Urinary bladder (tissue), 4 donors: ENCODE measurements at places on chromosomes 5 and 9.

DNA sequence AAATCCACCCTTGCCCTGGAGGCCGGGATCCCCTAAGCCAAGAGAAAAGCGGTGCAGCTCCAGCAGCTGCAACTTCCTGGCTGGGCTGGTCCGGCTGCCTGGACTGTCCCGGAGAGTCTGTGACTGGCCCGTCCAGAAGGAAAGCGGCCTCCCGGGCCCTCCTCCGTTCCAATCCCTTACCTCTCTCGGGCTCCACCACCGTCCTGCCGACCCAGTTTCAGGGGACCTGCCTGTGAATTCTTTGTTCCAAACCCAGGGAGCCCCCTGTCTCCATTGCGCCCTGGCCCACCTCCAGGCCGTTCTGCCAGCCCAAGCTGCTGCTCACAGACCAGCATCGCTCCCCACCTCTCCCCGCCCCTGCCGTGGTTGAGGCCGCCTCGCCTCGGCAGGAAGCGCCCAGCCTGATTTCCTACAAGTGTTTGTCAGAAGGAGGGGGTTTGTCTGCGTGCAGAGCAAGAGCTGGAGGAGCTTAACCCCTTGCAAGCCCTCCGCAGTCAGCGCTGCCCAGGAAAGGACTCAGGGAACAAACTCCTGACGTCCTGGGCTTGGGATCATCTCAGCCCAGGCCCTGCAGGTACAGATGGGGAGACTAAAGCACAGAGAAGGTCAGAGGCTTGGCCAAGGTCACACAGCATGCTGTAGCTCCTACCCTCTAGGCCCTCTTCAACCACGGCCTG, at the start of gene AKNA:
Gene AKNA, minus strand, starts transcription at position 303 of the 677 bp plus-strand sequence. CDS start 6,649 bp downstream, outside the sequence.
- DNase-seq, result peak; percentile 68

- no peak for DNase-seq
Observed at GRCh38 chr9:34985311-34985899, 4.1 kb upstream of the DNAJB5 start.

DNA sequence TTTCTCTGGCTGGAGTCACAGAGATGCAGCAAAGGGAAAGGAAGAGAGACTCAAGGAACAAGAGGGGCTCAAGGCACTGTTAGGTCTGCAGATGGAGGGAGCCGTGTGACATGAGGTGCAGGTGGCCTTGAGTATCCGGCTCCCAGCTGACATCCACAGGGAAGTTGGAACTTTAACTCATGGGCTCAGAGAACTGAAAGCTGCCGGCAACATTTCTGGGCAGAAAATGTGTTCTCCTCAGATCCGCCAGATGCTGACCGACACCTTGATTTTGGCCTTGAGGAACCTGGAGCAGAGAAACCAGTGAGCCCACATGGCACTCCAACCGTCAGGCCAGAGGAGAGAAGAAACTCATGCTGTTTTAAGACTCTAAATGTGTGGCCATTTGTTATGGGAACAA, 258.1 kb upstream of the IRX2 start:
- DNase-seq, result no peak

DNA sequence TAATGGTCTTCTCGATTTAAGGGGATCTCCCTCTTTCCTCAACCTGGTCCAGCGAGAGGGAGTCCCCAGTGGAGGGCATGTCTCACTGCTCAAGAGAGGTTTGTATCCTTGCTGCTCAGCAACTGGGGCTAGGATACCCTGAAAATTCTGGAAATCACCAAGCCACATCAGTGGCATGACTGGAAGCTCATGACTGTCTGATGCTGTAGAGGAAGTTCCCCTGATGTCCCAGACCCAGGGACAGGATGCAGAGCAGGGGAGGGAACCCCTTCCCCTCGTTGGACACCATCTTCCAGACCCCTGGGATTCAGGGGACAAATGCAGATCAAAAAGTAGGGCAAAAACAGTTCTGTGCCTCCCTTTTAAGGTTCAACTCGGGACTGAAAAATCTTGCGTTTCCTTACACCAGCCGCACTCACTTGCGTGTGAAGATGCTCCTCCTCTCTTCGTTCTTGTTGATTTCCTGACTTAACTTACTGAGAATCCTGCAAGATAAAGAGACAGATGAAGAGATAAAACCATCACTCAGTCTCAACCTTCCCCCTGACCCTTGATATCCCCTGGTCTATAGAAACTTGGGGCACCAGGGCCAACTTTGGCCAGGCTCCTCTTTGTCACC, 22.1 kb downstream of the LCP2 start:
- no peak for DNase-seq

DNA sequence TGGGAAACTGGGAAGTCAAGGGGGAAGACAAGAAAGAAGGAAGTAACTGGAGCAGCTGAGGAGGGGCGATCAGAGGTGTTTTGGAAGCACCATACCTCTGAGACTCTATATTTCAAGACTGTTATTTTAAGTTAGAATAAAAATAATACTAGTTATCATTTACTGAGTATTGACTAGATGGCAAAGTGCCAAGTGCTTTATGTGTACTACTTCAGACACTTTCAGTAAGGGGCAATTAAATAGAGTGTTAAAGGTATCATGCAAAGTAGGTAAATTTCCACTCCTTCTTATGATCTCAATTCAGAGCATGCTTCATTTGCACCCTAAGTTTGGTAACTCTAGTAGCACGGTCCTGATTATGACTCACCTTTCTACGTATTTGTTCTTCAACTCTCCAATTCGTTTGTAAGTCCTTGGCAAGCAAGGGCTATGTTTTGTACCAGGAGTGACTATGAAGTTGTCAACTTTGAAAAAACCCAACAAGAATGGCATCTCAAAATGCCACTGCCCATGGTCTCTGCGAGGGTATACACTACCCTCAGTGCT, 152.4 kb upstream of the RAPGEF1 start:
- no peak for DNase-seq

DNA sequence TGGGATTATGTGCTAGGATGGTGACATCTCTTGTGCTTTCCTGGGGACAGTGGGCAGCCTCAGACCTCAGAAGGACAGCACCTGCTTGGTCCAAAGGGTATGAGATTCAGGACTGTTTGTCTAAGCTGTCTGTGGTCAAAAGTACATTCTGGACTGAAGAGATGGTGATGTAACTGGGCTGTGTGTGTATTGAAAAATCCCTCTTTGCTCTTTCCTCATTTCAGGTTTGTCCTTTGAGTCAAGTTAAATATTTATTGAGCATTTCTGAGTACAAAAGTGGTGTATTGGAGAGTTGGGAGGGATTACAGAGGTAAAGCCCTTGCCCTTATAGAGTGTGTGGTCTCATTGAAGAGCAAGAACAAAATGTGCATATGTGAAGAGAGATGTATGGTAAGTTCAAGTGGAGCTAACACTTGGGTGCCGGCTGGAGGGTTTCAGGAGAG, 46.7 kb downstream of the RCL1 start:
- no peak for DNase-seq

DNA sequence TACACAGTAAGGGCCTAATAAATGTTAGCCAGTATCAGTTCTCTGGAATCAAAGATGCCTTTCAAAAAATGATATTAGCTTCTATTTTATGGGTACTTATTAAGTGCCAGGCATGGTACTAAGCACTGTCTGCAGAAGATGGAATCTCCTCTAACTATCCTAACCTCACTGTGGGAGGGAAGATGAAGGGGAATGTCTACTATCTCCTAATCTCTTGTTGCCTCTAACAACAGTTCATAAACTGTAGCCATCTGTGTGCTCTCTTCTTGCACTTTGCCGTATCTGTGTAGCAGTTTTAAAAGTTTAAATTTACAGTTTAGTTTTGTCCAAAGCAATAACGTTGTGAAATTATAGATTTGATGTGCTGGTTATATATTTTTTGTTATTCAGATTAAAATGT, 99.6 kb upstream of the CCDC112 start:
- no peak for DNase-seq

DNA sequence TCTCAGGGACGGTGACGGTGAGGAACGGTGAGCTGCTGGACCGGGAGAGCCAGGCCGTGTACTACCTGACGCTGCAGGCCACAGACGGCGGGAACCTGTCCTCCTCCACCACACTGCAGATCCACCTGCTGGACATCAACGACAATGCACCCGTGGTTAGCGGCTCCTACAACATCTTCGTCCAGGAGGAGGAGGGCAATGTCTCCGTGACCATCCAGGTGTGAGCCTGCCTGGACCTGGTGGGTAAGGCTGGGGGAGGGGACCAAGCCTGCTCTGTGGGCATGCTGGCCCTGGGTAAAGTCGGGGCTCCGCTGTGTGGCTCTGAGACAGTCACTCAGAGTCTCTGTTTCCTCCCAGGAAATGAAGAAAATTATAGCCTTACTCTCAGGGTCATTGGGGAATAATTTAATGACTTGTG, 29.3 kb downstream of the CDHR2 start:
- DNase-seq, result no peak

DNA sequence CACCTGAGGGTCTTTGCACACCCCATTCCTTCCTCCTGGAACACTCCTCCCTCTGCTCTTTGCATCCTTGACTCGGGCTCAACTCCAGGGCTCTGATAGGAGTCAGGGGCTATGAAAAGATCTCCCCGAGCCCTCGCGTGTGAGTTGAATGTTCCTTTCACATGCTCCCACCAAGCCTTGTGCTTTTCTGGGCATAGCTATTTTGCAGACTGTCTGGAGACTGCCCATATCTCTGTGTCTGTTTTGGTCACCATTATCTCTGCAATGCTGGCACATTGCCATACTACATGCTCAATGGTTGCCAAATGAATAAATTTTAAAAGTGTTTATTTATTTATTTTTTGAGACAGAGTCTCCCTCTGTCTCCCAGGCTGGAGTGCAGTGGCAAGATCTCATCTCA, 56.9 kb upstream of the PLPP1 start:
- no peak for DNase-seq

GRCh38 chr9:13364271-13365000, 84.9 kb upstream of the MPDZ start:
- DNase-seq, result no peak

DNA sequence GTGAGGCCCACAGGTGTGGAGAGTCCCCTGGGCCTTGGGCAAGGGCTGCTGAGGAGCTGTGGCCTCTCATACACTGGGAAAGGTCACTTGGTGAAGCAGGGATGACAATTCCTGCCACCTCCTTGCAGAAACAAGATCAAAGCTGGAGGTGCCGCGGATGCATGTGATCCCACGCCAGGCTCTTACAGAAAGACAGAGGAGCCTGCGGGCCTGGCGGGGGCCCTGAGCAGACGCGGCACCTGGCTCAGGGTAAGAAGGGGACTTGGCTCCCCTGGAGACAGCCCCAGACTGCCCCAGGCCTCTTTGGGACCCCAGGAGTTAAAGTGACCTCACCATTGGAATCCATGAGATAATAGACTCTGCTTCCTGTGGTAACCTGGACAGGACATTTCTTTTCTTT, 4.8 kb downstream of the GFPT2 start:
- no peak for DNase-seq

DNA sequence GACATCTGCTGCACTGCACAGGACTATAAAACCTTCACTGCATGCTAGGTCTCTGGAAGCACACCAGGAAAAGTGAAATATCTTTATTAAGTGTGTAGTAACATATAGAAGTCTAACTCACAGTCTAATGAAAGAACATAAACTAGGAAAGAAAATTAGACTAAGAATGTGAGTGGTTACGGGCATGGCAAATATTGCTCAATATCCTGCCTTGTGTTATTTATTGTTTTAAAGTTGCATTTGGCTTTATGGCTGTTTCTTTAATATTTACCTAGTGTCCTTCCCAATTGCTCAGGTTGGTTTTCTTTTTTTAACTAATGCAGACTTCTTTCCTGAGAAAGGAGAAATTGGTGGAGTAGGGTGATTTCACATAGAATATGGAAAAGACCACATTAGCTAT, 342.4 kb downstream of the KIAA0825 start:
- no peak for DNase-seq

DNA sequence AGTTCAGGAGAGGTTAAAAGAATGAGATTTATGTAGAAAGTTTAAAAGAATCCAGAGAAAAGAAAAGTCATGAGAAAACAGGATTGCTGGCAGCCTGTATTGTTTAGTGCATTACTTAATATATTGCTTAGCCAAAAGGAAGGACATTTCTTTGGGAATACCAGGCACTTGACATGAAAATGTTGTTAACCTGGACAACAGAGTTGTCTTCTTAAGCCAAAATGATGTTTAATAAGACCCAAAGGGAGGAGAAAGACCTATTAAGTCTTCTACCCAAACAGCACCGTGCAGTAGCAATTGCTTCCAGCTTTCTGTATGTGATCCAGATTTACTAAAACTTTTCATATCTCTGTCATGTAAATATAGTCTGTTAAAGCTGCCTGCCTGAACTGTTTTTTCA, 74.0 kb upstream of the PRLR start:
- DNase-seq, result peak; percentile 23

- no peak for DNase-seq
Observed at GRCh38 chr9:6973762-6974161, 216.0 kb downstream of the KDM4C start.

- DNase-seq, result no peak
Observed at GRCh38 chr5:13553896-13554295, 390.6 kb downstream of the DNAH5 start.

- DNase-seq, result no peak
Observed at GRCh38 chr9:536597-537511, 304.6 kb upstream of the DMRT1 start.

DNA sequence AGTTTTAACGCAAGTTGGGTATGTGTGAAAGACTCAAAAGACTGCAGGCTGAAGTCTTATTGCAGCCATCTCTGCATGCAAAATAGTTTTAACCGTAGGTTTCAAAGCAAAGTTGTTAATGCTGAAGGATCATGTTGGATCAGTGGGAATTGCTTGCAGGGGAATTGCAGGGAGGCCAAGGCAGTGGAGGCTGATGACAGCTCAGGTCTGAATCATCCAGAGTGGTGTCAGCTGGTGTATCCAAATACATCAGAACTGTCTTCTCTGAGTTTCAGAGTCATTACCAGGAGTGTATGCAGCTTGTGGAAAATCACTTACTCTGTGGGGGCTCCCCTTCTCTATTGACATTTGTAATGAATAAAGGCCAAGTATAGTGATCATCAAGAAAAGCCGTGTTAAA, 435.7 kb downstream of the SH3GL2 start:
- DNase-seq, result no peak

- DNase-seq, result no peak
Observed at GRCh38 chr5:169602535-169602934, 19.0 kb downstream of the SPDL1 start.

GRCh38 chr9:114294664-114295063, 28.2 kb upstream of the ORM1 start:
- DNase-seq, result no peak

DNA sequence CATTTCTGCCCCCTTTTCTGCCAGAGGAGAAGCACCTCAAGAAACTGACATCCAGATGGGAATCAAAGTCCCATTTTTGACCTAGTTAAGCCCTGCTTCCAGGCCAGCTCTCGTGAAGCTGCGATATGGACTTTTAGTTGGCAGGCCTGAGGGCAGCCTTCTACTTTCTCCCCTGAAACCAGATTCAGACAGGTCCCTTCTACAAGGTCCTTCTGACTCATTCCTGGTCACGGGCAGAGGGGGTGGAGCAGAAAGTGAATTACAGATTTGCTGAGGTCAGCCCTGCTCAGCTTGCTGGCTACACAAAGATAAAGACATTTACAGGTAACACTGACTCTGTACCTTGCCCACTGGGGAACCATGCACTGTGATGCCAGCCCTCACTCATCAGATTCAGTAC, 52.8 kb upstream of the TUT7 start:
- DNase-seq, result no peak

- DNase-seq, result no peak
Observed at GRCh38 chr5:335740-336038, 14.2 kb downstream of the AHRR start.
